ENCODE measurements at places on chromosomes 1 and 21.

GRCh38 chr1:224223819-224224714 lies 41.0 kb downstream of the DEGS1 start:
- no peaks in the 10 kb centered on the region for H3K4me1 ChIP-seq
- H3K27ac ChIP-seq, result no peak overlapping the region
- no peaks in the 10 kb centered on the region for H3K27me3 ChIP-seq

DNA sequence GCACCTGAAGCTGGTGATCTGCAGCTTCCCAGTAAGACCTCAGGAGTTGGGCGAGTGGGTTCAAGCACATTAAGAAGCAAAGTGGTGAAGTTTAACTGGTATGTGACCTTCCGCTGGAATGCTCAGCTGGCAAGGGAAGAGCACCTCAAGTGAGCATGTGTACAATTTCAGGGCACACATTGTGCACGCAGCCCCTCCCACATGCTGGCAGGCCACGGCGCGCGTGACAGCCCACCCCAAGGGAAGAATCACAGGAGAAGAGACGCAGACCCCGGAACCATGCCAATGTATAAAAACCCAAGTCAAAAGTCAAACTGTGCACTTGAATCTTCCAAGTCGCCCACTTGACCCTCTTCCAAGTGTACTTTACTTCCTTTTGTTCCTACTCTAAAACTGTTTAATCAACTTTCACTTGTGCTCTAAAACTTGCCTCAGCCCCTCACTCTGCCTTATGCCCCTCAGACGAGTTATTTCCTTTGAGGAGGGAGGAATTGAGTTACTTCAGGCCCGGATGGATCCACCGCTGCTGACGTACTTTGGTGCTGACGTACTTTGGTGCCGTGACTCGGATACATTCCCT lies 20.0 kb downstream of the LRRC3 start:
- DNase-seq, result no peak
- no peaks in the 10 kb centered on the region for H3K27me3 ChIP-seq
- H3K4me3 ChIP-seq, result no peak overlapping the region

DNA sequence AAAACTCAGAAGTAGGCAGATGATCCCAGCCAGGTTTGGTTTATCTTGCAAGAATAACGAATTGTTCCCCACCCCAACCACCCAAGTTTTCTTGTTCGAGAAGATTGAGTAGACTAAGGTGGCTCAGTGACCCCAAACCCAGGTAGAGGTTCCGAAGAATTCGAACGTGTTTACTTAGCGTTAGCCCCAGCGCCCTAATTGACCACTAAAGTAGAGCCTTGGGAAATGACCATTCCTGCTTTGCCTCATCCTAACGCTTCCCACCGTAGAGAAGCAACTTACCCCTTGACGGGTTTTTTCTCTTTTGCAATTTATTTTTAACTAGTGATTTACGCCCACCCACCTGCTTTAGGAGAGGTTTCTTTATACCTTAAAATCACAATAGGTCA lies 870 bp downstream of the FBXO28 start:
- H3K27me3 ChIP-seq, result peaks cover 14% of the 10 kb centered on the region
- peaks cover 4% of the 10 kb centered on the region for H3K4me1 ChIP-seq
- H3K4me3 ChIP-seq, result peak overlapping the region; percentile 60
- peak overlapping the region; percentile 79 for H3K27ac ChIP-seq
- no peak for DNase-seq
- H3K36me3 ChIP-seq, result no peaks in the 10 kb centered on the region

DNA sequence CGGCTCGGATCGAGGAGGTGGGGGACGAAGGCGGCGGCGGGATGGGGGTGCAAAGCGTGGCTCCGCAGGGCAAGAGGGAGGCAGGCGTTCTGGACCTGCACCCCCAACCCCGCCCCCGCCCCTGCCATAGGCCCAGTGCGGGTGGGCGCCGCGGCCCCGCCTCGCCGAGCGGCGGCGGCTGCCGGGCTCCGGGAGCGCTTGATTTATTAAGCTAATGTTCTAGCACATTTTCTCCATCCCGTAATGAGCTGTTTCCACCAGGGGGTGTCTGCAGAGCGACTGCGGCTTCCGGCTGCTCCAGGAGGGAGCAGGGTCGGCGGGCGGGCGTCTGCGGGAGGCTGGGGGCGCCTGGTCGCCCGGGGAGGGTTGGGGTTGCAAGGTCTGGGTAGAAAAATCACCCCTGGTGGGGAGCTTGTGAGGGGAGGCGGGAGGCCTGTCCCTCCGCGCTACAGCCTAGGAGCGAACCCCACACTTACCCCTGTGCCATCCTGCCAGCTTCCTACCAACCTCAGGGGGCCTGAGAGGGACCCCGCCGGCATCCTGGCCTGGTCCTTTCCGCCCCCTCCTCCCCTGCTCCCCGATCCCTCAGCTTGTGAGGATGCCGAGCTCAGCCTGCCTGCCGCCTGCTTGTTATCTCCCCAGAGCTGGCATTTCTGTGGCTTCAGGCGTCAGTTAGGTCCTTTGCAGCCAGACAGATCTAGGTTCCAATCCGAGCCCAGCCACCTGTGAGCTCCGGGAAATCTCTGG lies 48.5 kb upstream of the ACOT11 start:
- H3K36me3 ChIP-seq, result no peaks in the 10 kb centered on the region
- H3K27me3 ChIP-seq, result peaks cover 37% of the 10 kb centered on the region
- DNase-seq, result peak; percentile 60
- H3K27ac ChIP-seq, result no peak overlapping the region
- H3K4me3 ChIP-seq, result peak overlapping the region; percentile 24

DNA sequence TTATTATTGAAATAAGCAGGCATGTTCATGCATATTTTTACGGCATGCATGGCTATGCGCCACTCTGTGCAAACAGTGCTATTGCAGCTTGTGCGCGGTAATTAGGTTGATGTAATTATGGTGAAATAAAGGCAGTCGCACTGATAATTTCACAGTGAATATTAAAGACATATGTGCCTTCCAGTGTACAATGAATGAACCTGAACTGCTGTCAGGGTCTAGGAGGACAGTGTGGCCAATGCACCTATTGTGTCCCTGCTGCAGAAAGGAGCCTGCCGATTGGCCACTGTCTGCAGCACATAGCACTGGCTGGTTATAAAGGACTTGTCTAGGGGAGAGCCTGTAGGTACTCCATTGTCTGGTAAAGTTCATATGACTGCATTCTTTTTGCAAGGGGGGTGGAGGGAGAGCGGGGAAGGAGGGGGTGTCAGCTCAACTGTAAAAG lies 340.4 kb downstream of the USP25 start:
- H3K36me3 ChIP-seq, result no peaks in the 10 kb centered on the region
- peak overlapping the region; percentile 24 for H3K4me3 ChIP-seq
- H3K27me3 ChIP-seq, result no peaks in the 10 kb centered on the region
- peaks cover 10% of the 10 kb centered on the region for H3K4me1 ChIP-seq
- H3K27ac ChIP-seq, result peak overlapping the region; percentile 29

- no peaks in the 10 kb centered on the region for H3K4me1 ChIP-seq
- no peak overlapping the region for H3K27ac ChIP-seq
- no peak overlapping the region for H3K4me3 ChIP-seq
- no peaks in the 10 kb centered on the region for H3K36me3 ChIP-seq
Observed at GRCh38 chr1:67338642-67339041, 31.0 kb downstream of the IL12RB2 start.

DNA sequence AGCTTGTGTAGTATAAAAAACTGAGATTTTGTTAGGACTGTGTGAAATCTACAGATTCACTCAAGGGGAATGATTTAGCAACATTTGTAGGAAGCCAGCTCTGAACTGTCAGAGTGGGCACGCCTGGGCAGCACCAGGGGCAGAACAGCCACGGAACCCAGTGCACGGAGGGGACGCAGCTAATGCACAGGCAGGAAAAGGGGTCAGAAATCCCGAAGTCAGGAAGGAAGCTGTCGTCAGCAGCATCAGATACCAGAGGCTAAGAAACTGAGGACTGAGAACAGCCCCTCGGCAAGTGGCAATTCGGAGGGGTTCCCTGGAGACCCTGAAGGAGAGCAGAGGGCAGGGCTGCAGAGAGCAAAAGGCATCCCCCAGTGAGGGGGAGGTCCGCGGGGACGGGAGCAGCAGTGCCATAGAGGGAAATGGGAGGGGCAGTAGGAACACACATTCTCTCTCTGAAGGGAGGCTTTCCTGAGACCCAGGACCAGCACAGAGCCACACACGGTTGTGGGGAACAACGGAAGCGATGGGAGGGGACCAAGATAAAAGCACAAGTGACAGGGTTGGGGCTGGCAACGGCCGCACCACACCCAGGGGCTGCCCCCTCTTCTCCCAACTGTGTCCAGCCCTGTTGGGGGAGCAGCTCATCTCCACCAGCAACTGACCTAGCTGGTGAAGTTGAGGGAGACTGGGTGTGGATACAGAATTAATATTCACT lies 12.7 kb downstream of the UBE2J2 start:
- H3K4me1 ChIP-seq, result no peaks in the 10 kb centered on the region
- no peak overlapping the region for H3K4me3 ChIP-seq

DNA sequence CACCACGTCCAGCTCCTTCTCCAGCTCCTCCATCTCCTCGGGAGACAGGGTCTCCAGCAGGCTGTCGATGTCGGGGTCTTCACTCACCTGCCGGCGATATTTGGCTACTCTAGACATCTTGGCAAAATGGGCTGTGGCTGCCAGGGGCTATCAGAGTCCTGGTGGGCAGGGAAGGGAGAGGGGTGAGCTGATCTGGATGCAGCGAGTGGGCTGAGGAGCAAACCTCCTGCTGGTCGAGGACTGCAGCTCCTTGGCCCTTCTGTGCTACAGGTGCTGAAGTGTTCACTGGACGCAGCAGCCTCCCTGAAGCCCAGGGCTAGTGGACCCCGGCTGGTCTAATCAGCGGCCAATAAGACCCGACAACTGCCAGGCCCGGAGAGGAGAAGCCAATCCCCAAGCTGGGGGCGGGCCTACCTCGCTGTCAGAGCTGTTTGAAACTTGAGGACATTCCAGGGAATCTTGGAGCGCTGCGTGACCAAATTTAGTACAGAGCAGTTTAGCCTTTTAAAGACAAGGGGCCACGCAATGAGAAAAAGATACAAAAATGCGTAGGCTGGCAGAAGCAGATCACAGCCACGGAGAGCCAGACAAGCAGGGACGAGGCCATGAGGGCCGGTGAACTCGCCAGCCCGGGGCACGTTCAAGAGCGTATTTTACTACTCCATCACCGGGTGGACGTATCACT lies at the start of gene LMOD1:
Gene LMOD1, minus strand, starts transcription at position 325 of the 685 bp plus-strand sequence. Its CDS starts 208 bp downstream, at position 117.
- peak; percentile 91 for DNase-seq
- no peaks in the 10 kb centered on the region for H3K36me3 ChIP-seq
- peak within 1 kb of the TSS; percentile 69 for H3K27ac ChIP-seq
- H3K4me3 ChIP-seq, result peak within 1 kb of the TSS; percentile 30

- DNase-seq, result no peak
- no peak overlapping the region for H3K4me3 ChIP-seq
- peaks cover 2% of the 10 kb centered on the region for H3K27me3 ChIP-seq
Observed at GRCh38 chr1:45306319-45306718, 20.4 kb upstream of the HPDL start.

DNA sequence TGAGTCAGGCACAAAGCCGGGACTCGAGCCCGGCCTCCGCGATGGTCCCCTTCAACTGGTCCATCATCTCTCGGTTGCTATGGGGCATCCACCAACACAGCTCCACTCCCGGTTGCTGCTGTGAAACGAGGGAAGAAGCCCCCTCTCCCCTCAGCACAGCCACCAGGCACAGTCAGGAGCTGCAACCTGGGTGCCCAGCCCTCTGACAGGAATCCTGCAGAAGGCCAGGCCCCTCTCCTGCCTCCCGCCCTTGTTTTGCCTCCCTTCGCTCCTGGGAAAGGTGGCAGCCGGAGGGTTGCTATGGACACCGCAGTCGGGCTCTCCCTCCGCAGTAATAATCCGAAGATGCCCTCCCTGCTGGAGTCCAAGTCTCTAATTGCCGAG lies 8.9 kb upstream of the KCNN3 start:
- DNase-seq, result no peak
- H3K27me3 ChIP-seq, result peaks cover 3% of the 10 kb centered on the region
- peaks cover 2% of the 10 kb centered on the region for H3K4me1 ChIP-seq
- H3K36me3 ChIP-seq, result no peaks in the 10 kb centered on the region

GRCh38 chr1:225469051-225469450 lies 41.2 kb upstream of the LBR start:
- no peak overlapping the region for H3K4me3 ChIP-seq
- peaks cover 50% of the 10 kb centered on the region for H3K4me1 ChIP-seq
- no peaks in the 10 kb centered on the region for H3K36me3 ChIP-seq

DNA sequence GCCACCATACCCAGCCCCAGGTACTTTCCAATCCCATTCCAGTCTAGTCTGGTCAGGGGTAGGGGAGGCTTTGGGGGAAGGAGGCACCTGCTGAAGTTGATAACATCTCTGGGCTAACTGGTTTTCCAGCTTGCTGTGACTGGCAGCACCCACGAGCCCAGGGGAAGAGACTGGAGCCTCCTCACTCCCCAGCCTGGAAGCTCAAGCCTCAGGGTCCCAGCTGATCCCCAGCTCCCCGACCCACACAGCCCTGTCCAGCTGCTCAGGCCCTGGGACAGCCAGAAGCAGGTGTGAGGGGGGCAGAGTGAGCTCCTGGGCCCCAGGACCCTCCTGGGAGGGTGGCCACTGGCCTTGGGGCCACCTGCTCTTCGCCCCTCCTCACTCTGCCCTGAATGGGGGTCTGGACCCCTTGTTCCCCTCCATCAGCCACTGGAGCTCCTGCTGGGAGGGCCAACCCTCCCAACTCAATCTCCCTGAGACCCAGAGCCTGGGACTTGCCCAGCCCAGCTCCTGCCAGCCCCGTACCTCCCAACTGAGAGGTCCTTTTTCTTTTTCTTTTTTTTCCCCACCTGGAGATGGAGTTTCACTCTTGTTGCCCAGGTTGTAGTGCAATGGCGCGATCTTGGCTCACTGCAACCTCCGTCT lies 23.5 kb upstream of the RNU1-4 start:
- H3K27ac ChIP-seq, result no peak overlapping the region
- no peak overlapping the region for H3K4me3 ChIP-seq
- H3K36me3 ChIP-seq, result no peaks in the 10 kb centered on the region
- no peak for DNase-seq
- H3K27me3 ChIP-seq, result peaks cover 40% of the 10 kb centered on the region
- H3K4me1 ChIP-seq, result peaks cover 18% of the 10 kb centered on the region

GRCh38 chr1:182145441-182145840 lies 83.9 kb upstream of the ZNF648 start:
- no peaks in the 10 kb centered on the region for H3K36me3 ChIP-seq
- peaks cover 29% of the 10 kb centered on the region for H3K4me1 ChIP-seq
- no peak for DNase-seq
- peak overlapping the region; percentile 96 for H3K27ac ChIP-seq
- no peak overlapping the region for H3K4me3 ChIP-seq
- no peaks in the 10 kb centered on the region for H3K27me3 ChIP-seq

- DNase-seq, result no peak
- no peaks in the 10 kb centered on the region for H3K4me1 ChIP-seq
- no peaks in the 10 kb centered on the region for H3K36me3 ChIP-seq
- H3K4me3 ChIP-seq, result no peak overlapping the region
- H3K27ac ChIP-seq, result no peak overlapping the region
- no peaks in the 10 kb centered on the region for H3K27me3 ChIP-seq
Observed at GRCh38 chr1:61654067-61654466, 70.9 kb downstream of the TM2D1 start.

DNA sequence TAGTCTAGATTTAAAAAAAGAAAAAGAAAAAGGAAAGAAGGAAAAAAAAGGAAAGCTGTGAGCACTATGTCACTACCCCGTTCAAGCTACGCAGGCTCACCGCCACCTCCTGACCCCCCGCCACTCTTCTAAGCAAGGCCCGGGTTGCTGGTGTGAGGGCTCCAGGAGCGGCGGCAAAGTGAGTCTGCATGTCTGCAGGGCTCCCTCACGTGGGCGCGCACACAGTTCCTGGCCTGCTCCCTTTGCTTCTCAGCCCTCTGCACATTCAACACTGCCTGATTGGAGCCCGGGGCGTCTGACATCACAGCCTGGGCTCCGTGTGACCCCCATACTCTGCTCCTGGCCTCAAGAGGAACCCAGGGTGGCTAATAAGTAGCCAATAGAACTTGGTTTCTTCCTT lies 81.4 kb upstream of the TLR5 start:
- H3K4me1 ChIP-seq, result peaks cover 4% of the 10 kb centered on the region
- peaks cover 3% of the 10 kb centered on the region for H3K27me3 ChIP-seq
- no peaks in the 10 kb centered on the region for H3K36me3 ChIP-seq
- peak; percentile 22 for DNase-seq
- H3K27ac ChIP-seq, result no peak overlapping the region

Measured in muscle of leg (tissue), 16 donors.